A549 treated with AZD2906 at 1 μM for 4 hours (cell line): ENCODE measurements at places on chromosomes 11 and 22. TPM values are rescaled to one million over a fixed set of nuclear protein-coding genes. Genes with fewer than 3 reads are reported as not detected.

LRRC51 gene
- 6.9 to 8.7 TPM (median 7.7 TPM) in 5 replicates for total RNA-seq

UPK2 gene
- 0.23 to 1.2 TPM (median 0.90 TPM) in 5 replicates for total RNA-seq

RIC3 gene
- 1.4 to 2.3 TPM (median 1.9 TPM) in 5 replicates for total RNA-seq

TRPM5 gene
- total RNA-seq: not detected in 5 replicates

DNAJB13 gene
- 0.56 to 1.00 TPM (median 0.74 TPM) in 5 replicates for total RNA-seq

HTR3A gene
- not detected in 5 replicates for total RNA-seq

LRRC56 gene
- total RNA-seq: 0.65 to 1.1 TPM (median 0.94 TPM) in 5 replicates

PATE3 gene
- total RNA-seq: not detected in 5 replicates

OR52R1 gene
- not detected in 5 replicates for total RNA-seq

GAL3ST1 gene
- total RNA-seq: 7.8 to 12.2 TPM (median 10.9 TPM) in 5 replicates

SERHL2 gene
- 0.17 to 0.45 TPM (median 0.28 TPM) in 5 replicates for total RNA-seq

VPREB1 gene
- total RNA-seq: not detected in 5 replicates

SCGB1D2 gene
- not detected in 5 replicates for total RNA-seq

CNTN5 gene
- total RNA-seq: not detected in 5 replicates

OR4A47 gene
- not detected in 5 replicates for total RNA-seq

DGCR6L gene
- total RNA-seq: 30.1 to 47.2 TPM (median 45.0 TPM) in 5 replicates

XKR3 gene
- not detected in 5 replicates for total RNA-seq

OR52I2 gene
- total RNA-seq: not detected in 5 replicates

NRGN gene
- 6.2 to 11.3 TPM (median 11.0 TPM) in 5 replicates for total RNA-seq

RBMXL2 gene
- not detected in 5 replicates for total RNA-seq

HEPN1 gene
- total RNA-seq: not detected in 5 replicates

RASL10A gene
- 0.22 to 0.48 TPM (median 0.42 TPM) in 4 of 5 replicates, not detected in the other for total RNA-seq

TMEM132A gene
- total RNA-seq: 91.8 to 138 TPM (median 121 TPM) in 5 replicates

MAJIN gene
- total RNA-seq: not detected in 5 replicates

KDM4E gene
- total RNA-seq: not detected in 5 replicates

OLFML1 gene
- 0.07 TPM in 1 of 5 replicates, not detected in the others for total RNA-seq

ENTHD1 gene
- not detected in 5 replicates for total RNA-seq

PSMA1 gene
- 175 to 199 TPM (median 176 TPM) in 5 replicates for total RNA-seq

FGF3 gene
- total RNA-seq: not detected in 5 replicates

OR51E1 gene
- total RNA-seq: not detected in 5 replicates

PIWIL4 gene
- 0.15 to 0.30 TPM (median 0.21 TPM) in 5 replicates for total RNA-seq

MIAT gene
- total RNA-seq: 0.14 to 0.30 TPM (median 0.23 TPM) in 5 replicates

OR6A2 gene
- not detected in 5 replicates for total RNA-seq

MRGPRE gene
- total RNA-seq: 0.07 to 0.28 TPM (median 0.08 TPM) in 5 replicates

DRD2 gene
- 0.06 TPM in 2 of 5 replicates, not detected in the others for total RNA-seq

MRGPRX3 gene
- total RNA-seq: 0.06 to 0.07 TPM in 2 of 5 replicates, not detected in the others

DPAGT1 gene
- total RNA-seq: 30.3 to 37.9 TPM (median 36.3 TPM) in 5 replicates

UPB1 gene
- 0.08 TPM in 1 of 5 replicates, not detected in the others for total RNA-seq

C2CD2L gene
- 4.1 to 5.7 TPM (median 5.0 TPM) in 5 replicates for total RNA-seq

MUC6 gene
- 0.05 TPM in 1 of 5 replicates, not detected in the others for total RNA-seq

ANGPTL5 gene
- 0.08 to 0.16 TPM (median 0.14 TPM) in 5 replicates for total RNA-seq

MMP27 gene
- total RNA-seq: not detected in 5 replicates

KCNK4 gene
- 0.07 to 0.14 TPM in 2 of 5 replicates, not detected in the others for total RNA-seq

OR5P2 gene
- total RNA-seq: not detected in 5 replicates

C22orf15 gene
- not detected in 5 replicates for total RNA-seq

RTN3 gene
- total RNA-seq: 91.1 to 107 TPM (median 95.7 TPM) in 5 replicates

OR51E2 gene
- total RNA-seq: not detected in 5 replicates

OOSP2 gene
- total RNA-seq: not detected in 5 replicates

MUS81 gene
- total RNA-seq: 24.7 to 35.0 TPM (median 32.8 TPM) in 5 replicates

CRYBB3 gene
- 0.09 to 0.18 TPM in 2 of 5 replicates, not detected in the others for total RNA-seq

PARVA gene
- total RNA-seq: 24.1 to 27.7 TPM (median 25.2 TPM) in 5 replicates

KRTAP5-10 gene
- not detected in 5 replicates for total RNA-seq

ABCG4 gene
- 0.27 to 0.52 TPM (median 0.33 TPM) in 5 replicates for total RNA-seq

POU2AF3 gene
- 1.0 to 1.8 TPM (median 1.4 TPM) in 5 replicates for total RNA-seq

FOLR1 gene
- 0.06 to 0.21 TPM (median 0.09 TPM) in 5 replicates for total RNA-seq

TTC38 gene
- 11.4 to 15.9 TPM (median 12.5 TPM) in 5 replicates for total RNA-seq

SLC22A9 gene
- total RNA-seq: not detected in 5 replicates

LYVE1 gene
- 0.48 to 1.2 TPM (median 0.59 TPM) in 5 replicates for total RNA-seq
